ENCODE measurements at places on chromosomes 2 and 18.
A peak's percentile ranks its signal among the peaks of the same experiment; 100 is the strongest.

GRCh38 chr2:140680862-140681261 lies 1450.0 kb downstream of the LRP1B start:
- DNase-seq = no peak

GRCh38 chr2:204650611-204651010 lies 105.3 kb downstream of the PARD3B start:
- no peak for DNase-seq

GRCh38 chr2:105563000-105563719 lies 164.3 kb upstream of the FHL2 start:
- no peak for DNase-seq

GRCh38 chr18:75086494-75087034 lies 122.4 kb downstream of the PTGR3 start:
- no peak for DNase-seq

DNA sequence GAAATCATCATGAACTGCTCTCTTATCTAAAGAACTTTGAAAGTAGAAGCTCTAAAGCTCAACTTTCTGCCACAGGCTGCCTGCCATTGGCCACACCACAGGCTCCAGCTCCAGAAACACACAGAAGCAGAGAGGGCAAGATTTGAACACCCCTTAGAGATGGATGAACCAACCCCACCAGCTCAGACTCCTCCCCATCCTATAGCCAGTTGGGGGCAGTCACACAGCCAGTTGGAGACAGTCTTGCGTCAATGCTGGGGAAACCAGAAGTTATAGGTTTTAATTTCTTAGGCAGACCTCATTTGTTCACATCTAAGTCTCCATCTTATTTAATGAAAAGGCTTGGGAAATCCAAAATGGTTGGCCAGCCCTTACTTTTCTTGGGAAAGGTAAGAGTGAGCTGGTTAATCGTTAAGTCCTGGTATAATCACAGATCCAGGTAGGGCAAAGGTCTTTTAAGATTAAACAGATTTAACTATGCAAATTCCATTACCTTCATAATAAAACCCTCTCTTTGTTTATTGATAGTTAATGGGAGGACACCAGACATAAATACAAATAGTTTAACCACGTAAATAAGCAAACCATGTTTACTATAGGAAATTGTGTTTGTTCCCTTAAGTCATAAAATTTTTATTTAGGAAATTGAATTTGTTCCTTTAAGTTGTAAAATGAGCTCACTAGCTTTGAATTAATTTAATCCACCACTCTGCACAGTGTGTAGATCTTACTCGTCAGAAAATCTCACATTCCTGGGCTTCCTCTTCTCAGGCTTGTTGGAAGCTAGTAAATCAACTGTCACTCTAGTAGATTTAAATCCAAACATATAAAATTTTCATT lies 28.0 kb downstream of the MRO start:
- no peak for DNase-seq

GRCh38 chr2:158573739-158574138 lies 117.0 kb downstream of the PKP4 start:
- no peak for DNase-seq

- DNase-seq = no peak
Observed at GRCh38 chr2:118300832-118301231, 212.6 kb downstream of the INSIG2 start.

- peak; percentile 88 for DNase-seq
Observed at GRCh38 chr2:44981714-44982108, 27.5 kb downstream of the SIX2 start.

DNA sequence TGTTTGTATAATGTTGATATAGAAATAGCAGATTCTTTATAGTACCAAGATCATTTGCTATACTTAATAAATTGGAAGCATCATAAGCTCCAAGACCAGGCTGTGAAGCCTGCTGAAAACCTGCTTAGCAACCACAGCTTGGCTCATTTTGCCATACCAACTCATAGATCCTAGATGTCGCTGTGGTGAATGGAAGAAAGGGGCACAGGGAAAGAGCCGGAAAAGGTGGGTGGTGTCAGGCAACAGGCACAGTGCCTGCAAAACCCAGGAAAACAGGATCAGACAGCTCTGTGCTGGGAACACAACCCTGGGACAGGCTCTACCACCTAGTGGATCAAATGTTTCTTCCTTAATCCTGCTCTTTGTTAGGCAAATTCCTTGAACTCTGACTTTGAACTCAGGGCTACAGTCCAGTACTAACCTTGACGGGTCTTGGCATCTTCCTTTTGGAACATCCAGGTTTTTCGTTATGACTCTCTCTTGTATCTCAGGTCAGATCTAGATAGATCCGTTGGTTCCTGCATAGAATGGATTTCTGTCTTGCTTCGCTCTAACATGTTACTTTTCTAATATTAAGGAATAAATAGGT lies 31.6 kb downstream of the TWSG1 start:
- peak; percentile 5 for DNase-seq

DNA sequence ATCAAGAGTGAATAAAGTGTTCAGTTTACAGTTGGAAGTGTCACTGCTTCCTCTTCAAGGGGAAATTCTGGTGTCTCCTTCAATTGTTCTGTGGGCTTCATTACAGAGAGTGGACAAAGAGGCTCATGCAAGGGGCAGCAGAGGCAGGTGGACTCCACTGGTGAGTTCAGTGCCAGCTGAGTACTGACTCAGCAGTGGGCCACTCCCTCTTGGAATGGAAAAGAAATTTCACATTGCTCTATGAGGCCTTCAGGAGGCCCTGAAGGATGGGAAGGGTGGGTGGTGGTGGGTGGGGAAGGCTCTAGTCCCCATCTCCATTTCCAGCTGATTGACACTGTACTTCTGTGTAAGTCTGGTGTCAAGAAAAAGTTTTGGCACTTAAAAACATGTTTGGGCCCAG lies 66.4 kb downstream of the PRELID3A start:
- DNase-seq = no peak

DNA sequence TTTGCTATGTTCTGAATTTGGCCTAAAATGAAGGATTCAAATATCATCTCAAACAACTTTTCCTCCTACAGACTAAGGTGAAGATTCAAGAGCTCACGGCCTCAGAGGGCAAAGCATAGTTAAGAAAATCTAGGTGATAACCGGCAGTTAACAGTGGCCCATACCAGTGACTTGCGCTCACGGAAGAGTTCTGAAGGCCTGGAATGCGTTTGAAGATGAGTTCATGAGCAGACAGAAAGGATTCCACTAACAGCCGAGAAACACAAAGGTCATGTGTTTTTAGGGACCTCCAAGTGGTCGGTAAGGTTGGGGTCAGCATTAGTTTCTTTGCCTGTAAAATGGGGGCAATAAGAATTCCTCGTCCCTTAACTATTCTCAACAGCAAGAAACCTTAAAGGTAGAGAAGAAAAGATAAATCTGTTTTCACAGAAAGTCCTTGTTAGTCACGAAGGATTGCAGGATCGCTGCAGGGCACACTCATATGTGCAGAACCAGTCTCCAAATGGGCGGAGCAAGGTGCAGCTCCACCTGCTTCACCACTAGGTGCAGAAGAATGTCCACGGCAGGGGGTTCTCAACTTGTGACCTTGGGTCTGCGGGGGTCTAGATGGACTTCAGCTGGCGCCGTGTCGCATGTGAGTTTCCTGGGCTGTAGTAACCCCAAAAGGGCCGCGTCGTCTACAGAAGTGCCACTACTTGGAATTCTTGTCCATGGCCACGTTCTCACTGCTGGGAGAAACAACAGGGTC lies 708 bp upstream of the RPIA start:
- DNase-seq = no peak

DNA sequence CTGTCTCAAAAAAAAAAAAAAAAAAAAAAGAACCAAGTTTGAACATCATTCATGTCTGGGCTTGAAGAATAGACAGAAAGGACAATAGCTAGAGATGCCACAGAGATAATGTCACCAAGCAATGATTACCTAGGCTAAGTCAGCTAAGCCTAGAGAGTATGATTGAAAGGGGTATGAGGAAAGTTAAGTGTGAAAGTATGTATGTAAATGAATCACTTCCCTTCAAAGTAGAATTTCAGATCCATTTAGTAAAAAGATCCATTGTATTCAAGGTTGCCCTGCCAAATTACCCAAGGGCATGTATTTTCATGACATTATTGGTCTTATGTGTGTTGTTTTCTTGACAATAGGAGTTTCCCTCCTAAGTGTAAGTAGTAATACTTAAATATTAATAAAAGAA lies 34.1 kb upstream of the SLC39A10 start:
- DNase-seq = no peak

DNA sequence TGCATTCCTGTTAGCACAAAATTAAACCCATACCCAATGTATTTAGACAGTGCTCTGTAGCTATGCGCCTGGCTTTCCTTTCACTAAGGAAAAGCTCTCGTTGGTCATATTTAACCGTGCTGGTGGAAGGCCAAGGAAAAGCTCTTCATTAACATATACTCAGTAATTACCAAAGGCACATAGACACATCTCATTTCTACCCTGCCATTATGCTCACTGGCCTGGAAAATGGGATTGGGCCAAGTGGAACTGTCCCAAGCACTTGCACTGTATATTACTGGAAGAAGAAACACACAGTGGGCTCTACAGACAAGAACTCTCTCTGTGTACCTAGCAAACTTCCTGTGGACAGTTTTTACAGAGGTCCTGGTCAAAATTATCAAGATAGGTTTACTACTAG lies 274.4 kb downstream of the ERBB4 start:
- no peak for DNase-seq

GRCh38 chr18:2425426-2426317 lies 145.6 kb downstream of the METTL4 start:
- no peak for DNase-seq

DNA sequence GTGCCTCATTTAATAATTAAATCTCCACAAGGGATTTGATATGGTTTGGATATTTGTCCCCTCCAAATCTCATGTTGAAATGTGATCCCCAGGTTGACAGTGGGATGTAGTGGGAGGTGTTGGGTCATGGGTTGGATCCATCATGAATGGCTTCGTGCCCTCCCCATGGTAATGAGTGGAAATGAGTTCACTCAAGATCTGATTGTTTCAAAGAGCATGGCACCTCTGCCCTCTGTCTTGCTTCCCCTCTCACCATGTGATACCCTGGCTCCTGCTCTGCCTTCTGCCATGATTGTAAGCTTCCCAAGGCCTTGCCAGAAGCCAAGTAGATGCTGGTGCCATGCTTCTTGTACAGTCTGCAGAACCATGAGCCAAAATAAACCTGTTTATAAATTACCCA lies 15.0 kb upstream of the RAB27B start:
- no peak for DNase-seq

DNA sequence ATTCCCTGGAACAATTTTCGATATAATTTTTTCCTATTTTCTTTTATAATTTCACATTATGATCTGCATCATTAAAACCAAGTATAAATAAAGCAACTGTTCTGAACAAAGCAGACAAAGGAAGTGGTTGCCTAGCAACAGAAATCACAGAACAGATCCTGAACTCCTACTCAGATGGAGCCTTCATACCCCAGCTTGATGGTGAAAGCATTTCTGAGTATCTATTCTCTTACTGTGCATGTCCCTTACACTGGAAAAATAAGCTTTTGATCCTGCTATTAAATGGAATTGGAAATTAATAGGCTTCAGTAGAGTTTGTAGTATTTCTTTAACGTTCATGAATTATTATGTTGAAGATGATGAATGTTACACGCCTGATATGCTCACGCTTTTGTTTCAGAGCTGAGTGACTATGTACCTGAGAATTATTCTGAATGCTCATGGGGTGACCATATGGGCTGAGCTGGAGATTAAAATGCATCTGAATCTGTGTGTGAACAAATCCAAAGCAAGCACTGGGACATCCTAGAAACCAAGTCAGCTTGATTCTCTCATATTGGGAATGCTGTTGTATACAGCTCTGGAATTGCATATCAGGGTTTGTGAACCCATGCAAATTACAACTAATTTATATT lies 254.0 kb downstream of the KCNJ3 start:
- DNase-seq = no peak

GRCh38 chr2:131413148-131413747 lies 49.3 kb upstream of the RAB6D start:
- DNase-seq = peak; percentile 29

DNA sequence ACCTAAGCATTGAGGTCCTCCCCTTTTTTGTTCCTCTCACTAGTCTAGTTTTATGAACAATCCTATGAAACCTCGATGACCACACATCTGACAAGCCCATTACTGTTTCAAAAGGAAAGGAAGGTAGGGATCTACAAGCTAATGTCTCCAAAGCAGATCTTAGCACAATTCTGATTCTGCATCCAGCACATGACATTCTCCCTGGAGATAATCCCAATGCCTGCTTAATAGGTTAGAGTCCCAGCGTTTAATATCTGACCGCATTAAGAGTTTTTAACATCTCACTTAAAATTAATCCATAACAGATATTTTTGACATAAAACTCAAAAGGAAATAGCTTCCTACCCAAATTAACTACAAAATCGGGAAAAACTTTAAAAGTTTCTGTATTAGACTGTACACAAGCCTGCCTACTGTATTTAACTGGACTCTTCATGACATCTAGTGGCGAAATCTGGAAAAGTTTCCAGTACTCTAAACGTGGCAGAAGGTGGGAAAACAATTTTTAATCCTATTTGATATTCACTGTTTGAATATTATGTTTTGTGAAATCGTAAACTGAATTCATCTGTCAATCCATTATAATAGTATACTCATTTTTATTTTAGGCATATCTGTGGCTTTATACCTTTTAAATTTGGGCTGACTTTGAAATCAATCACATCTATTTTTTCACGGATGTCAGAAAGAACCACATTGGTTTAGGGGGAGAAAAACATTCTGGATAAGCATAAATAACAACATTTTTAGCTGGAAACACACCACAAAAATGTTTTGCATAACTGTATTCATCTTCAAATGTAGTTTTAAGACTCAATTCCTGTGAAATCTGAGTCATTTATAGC lies 62.4 kb downstream of the TXNL1 start:
- DNase-seq = no peak

GRCh38 chr18:69636529-69637301 lies 236.0 kb downstream of the DOK6 start:
- DNase-seq = no peak

- DNase-seq = no peak
Observed at GRCh38 chr2:29502460-29502911, 387.3 kb downstream of the CLIP4 start.

DNA sequence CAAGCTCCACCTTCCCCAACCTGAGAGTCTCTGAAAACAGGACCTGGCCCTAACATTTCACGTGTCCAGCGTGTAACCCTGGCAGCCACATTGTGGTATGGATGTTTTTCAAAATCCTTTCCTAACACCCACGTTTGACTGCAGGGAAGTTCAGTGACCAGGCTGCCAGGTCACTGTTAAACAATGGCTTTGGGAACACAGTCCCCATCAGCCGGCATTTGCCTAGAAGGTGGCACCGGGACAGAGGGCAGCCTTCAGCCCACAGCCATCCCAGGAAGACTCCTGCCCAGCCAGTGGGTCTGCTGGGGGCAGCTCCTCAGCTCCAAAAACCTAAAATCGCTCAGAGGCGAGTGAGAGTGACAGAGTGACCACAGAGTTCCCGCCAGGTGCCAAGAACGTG lies 140.2 kb downstream of the SH3BP4 start:
- DNase-seq = no peak

All from nephron progenitor cell (in vitro differentiated cells).